MM.1S (cell line): ENCODE measurements at places on chromosomes 11 and 22.

DNA sequence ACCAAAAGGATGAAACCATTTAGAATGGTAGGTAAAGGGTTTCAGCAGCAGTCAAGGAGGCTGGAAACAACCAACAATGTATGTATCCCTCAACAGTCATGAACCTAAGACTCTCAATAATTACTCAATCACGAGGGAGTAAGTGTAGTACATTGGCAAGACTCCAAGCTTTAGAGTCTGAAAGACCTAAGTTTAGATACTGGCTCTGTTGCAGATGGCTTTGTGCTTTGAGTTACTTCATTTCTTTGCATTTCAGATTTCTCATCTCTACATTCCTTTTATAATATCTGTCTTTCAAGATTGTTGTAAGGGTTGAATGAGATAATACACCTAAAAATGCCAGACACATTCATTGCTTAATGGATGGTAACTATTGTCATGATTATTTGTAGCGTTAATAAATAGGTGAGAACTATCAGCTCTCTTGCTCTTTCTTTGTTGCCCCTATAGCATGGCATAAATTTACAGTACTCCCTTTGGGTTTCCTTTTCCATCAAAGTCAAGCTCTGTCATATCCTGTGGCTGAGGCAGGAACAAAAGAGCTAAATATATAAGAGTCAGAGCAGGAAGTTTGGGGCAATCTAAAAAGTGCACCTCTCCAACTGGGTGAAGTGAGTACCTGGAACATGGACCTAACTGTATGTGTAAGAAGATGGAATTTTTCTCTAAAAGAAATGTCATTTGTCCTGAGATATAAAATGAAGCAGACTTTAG, 228.2 kb upstream of the ZC3H12C start:
- no peak overlapping the region for H3K27ac ChIP-seq
- H3K27me3 ChIP-seq: no peaks in the 10 kb centered on the region
- H3K4me3 ChIP-seq: no peak overlapping the region

DNA sequence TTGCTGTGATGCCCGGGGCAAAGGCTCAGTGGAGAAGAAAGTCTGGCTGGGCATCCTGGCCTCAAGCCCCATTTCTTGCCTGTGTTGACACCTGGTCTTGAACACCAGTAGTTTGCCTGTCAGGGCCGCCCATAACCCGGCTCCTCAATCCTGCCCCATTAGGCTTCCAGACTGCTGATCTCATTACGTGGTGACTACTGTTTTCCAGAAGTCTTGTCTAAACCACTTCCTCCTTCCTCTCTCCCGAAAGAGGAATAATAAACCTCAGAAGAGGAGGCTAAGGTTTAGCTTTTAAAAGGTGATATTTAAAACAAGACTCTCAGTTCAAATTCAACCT, 97.7 kb downstream of the CD44 start:
- H3K27ac ChIP-seq: no peak overlapping the region
- no peaks in the 10 kb centered on the region for H3K36me3 ChIP-seq
- H3K27me3 ChIP-seq: no peaks in the 10 kb centered on the region
- DNase-seq: no peak
- no peak overlapping the region for H3K4me3 ChIP-seq

- peaks cover 57% of the 10 kb centered on the region for H3K27me3 ChIP-seq
- no peak overlapping the region for H3K27ac ChIP-seq
- DNase-seq: no peak
- no peaks in the 10 kb centered on the region for H3K4me1 ChIP-seq
- H3K36me3 ChIP-seq: no peaks in the 10 kb centered on the region
Measured at GRCh38 chr22:26957897-26958296, 300.5 kb downstream of the MIAT start.

GRCh38 chr22:37823134-37823985, at the start of gene GALR3:
GALR3 (plus strand) TSS chr22:37823382; CDS start chr22:37823407, 25 bp downstream.
- no peaks in the 10 kb centered on the region for H3K36me3 ChIP-seq
- H3K27ac ChIP-seq: no peak within 1 kb of the TSS
- H3K27me3 ChIP-seq: peaks cover 27% of the 10 kb centered on the region

DNA sequence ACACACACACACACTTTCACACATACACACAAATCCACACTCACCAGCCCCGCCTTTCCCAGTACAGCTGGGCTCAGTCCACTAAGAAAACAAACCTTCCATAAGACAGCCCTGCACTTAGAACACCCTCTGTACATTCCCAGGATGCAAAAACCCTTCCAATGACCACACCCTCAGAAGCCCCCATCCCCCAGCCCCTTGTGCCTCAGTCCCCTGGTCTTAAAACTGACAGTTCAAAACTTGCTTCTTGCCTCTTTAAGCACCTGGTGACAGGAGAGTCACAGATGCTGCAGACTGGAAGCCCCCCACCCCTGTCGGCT, 23.0 kb downstream of the APLNR start:
- H3K27me3 ChIP-seq: no peaks in the 10 kb centered on the region
- no peak for DNase-seq
- H3K4me1 ChIP-seq: no peaks in the 10 kb centered on the region
- H3K27ac ChIP-seq: no peak overlapping the region
- no peaks in the 10 kb centered on the region for H3K36me3 ChIP-seq
- no peak overlapping the region for H3K4me3 ChIP-seq

GRCh38 chr11:78213526-78214330, 25.0 kb downstream of the USP35 start:
- no peak overlapping the region for H3K4me3 ChIP-seq
- no peaks in the 10 kb centered on the region for H3K27me3 ChIP-seq
- no peaks in the 10 kb centered on the region for H3K4me1 ChIP-seq
- no peak for DNase-seq

GRCh38 chr11:75841739-75842138, 26.7 kb downstream of the UVRAG start:
- no peak for DNase-seq
- H3K4me3 ChIP-seq: no peak overlapping the region
- H3K4me1 ChIP-seq: no peaks in the 10 kb centered on the region
- no peaks in the 10 kb centered on the region for H3K36me3 ChIP-seq
- no peak overlapping the region for H3K27ac ChIP-seq
- no peaks in the 10 kb centered on the region for H3K27me3 ChIP-seq
